NCI-H2081 (cell line): ENCODE measurements at places on chromosomes 11 and 22.
A peak's percentile ranks its signal among the peaks of the same experiment; 100 is the strongest.

- no peak for DNase-seq
These were observed 2.8 kb downstream of the ARSA start for GRCh38 chr22:50625131-50625567.

DNA sequence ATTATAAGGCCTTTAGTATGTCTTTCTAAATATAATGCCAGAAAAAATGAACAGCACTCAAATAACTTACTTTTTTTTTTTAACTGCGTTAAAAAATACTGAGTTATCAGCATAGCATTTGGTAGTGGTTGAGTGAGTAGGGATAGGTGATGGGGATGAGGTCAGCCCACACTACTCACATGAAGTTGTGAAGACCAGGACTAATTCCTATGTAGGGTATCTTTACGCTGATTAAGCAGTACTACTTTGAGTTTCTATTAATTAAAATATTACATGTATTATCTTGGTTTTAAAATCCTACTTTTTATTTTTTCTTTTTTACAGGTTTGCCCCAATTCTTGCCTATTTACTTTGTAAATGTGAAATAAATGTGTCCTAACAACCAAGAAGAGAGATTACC, 13.5 kb downstream of the PHF21A start:
- DNase-seq, result no peak

GRCh38 chr11:83671289-83671688, 385.1 kb upstream of the CCDC90B start:
- no peak for DNase-seq

GRCh38 chr11:113874581-113875233, 665 bp downstream of the USP28 start:
- DNase-seq, result no peak

- no peak for DNase-seq
These were observed 40.3 kb upstream of the ZBED5 start for GRCh38 chr11:10898003-10898762.

- DNase-seq, result no peak
These were observed 273.8 kb upstream of the ZC3H12C start for GRCh38 chr11:109819410-109819809.

GRCh38 chr11:130197386-130198035, 37.9 kb downstream of the ST14 start:
- DNase-seq, result no peak

DNA sequence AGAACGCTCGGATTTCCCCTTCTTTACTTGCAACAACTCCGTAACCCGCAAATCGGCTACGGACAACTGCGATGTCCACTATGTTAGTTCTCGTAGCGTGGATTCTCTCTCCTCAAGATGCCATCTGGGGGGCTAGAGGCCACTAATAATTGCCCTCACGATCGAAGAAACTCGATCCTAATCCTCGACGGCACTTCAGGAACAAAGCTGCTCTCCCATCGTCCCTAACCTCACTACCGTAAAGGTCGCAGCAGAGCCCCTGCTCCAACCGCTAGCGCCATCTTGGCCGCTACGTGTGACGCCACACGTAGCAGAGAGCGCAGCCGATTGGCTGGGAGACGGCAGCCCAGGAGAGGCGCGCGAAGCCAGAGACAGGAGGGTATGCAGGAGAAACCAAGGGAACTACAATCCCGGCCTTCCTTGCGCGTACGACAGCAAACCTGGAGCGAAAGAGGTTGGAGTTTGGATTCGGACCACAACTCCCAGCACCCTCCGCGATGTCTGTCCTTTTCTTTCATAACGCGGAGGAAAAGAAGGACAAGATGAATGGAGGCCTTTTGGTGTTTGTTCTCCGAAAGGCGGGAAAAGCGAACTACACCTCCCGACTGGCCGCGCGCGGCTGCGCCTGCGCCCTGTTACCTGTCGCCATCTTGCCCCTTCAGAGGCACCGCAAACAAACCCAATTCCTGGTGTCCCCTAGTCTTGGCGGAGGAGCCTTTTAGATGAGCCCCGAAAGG, at the start of gene EMSY:
Gene EMSY, plus strand, starts transcription at position 635 of the 737 bp plus-strand sequence. CDS start 1,921 bp downstream, outside the sequence.
- DNase-seq, result peak; percentile 99

DNA sequence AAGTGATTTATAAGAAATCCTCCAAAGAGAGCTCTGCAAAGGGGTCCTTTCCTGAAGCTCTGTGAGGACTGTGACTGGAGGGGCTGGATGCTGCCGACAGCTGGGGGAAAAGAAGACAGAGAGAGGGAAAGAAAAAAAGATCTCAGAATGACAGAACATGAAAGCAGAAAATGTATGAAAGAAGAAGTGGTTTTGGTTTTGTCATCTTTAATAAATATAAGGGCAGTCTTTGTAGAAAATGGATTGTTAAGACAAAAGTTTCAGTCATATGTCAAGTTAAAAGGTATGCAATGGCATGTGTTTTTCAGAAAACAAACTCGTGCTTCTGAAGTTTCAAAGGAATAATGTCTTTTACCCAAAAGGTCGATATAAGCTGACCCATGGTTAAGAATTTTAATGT, 105.5 kb downstream of the CCDC83 start:
- DNase-seq, result no peak

GRCh38 chr22:47550524-47551430, 788.3 kb downstream of the TBC1D22A start:
- no peak for DNase-seq

GRCh38 chr22:19853058-19853878, 1.4 kb downstream of the GNB1L start:
- no peak for DNase-seq

DNA sequence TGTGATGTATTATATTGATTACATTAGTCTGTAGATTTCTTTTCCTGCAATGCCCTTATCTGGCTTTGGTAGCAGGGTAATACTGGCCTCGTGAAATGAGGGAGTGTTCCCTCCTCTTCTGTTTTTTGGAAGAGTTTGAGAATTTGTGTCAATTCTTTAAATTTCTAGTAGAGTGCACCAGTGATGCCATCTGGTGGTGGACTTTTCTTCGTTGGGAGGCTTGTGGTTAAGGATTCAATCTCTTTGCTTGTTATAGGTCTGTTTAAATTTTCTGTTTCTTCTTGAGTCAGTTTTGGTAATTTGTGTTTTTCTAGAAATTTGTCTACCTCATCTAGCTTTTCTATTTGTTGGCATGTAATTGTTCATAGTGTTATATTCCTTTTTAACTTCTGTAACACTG, 18.9 kb downstream of the SHANK3 start:
- no peak for DNase-seq

DNA sequence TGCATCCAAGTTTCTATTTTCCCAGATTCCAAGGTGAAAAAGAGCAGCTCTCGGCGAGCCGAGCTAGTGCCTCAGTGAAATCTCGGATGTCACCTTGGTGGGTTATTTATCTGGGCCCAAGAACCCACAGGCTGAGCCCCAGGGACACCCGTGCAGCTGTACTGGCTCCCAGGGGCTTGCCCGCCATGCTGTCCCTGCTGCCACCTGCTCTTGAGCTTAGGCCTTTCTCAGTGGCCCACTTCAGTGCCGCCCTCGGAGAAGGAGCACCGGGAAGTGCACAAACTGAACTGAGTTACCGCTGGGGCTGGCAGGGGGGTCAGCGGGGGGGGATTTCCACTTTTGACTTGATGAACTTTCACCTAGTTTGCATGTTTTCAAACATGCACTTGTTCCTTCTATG, 27.9 kb downstream of the CPT1A start:
- DNase-seq, result no peak

DNA sequence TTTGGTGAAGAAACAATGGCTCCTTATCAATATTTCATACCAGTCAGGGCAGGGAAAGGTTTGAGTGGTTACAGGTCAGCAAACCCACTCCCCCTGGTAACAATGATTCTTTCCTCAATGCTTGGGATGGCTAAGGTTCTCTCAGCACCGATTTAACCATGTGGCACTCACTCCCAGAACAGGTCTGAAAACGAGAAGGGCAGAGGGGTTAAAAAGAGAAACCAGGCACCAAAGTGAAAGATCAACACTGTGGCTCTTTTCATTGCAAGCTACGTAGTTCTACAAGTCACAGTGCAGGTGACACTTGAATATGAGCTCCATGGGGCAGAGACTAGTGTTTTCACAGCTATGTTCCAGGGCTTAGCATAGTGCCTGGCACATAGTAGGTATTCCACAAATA, 132.4 kb downstream of the PLEKHA7 start:
- no peak for DNase-seq

DNA sequence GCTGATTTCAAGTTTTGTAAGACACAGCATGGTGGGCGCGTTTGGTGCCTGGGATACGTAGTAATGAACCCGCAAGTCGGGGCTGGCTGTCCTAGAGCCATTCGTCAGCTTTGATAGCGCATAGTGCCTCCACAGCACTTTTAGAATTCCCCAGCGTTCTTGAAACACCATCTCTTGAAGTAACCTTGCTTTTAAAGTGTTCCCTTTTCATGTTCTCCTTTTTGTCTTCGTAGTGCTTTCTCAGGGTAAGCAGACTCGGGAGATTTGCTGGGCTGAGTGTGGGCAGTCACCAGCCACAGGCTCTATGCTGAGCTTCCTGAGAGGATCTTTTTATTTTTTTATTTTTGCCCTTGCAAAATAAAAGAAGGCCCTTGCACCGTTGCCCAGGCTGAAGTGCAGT, 39.6 kb upstream of the CTTN start:
- DNase-seq, result no peak

DNA sequence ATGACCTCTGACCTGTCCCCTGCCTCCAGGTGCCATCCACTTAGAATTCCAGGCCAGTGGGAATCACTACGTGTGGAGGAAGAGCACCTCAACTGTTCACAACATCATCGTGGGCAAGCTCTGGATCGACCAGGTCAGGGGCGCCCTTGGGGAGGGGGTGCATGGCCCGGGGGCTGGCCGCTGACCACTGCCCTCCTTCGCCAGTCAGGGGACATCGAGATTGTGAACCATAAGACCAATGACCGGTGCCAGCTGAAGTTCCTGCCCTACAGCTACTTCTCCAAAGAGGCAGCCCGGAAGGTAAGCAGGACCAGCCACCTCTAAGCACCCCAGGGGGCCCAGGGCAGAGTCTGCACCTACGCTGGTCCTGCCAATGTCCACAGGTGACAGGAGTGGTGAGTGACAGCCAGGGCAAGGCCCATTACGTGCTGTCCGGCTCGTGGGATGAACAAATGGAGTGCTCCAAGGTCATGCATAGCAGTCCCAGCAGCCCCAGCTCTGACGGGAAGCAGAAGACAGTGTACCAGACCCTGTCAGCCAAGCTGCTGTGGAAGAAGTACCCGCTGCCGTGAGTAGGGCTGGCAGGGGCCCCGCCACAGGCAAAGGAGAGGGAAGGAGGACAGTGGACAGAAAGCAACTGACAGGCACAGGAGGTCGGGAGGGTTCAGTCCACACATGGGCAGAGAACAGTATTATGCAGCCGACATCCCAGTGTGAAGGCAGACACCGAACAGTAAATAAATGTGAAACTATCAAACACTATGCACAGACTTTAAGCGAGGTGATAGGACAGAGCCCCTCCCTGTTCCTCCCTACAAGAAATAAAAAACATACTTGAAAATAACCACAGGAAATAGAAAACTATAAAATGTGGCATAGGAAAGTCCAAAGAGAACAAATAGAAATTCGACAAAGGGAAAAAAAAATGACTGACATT, 74.9 kb downstream of the MORC2 start:
- DNase-seq, result no peak

DNA sequence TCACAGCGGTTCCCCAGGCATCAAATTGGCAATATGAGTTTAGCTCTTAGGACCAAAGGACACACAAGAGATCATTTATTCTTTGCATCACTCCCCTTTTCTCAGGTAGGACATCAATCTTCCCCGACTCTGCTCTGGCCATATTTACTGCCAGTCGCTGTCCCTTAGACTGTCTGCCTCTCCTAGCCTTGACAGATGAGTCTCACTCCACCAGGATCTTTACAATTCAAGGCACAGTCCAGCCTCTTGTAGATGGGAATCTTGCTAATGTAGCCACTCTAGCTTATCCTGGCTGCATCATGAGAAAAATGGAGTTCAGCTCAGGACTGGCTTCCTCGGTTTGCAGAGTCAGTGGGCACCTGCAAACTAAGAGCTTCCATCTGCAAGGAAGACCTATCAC, 915.2 kb downstream of the NTM start:
- DNase-seq, result no peak

GRCh38 chr11:44903518-44903917, 47.2 kb downstream of the TP53I11 start:
- DNase-seq, result no peak

DNA sequence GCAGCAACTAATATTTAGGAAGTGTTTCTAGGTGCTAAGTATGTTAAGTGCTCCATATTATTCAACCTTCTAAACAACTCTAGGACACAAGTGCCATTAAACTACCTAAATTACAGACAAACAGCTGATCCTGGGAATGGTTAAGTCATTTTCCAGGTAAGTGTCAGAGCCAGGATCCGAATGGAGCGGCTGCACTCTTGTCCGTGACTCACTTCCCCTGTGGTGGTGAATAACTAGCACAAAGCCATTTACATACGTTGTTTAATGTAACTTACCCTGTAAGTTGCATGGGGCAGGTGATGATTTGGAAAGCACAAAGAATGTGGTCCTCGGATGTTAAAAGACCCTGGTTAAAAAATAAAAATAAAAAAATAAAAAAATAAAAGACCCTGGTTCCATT, 8.8 kb upstream of the PRG2 start:
- no peak for DNase-seq

DNA sequence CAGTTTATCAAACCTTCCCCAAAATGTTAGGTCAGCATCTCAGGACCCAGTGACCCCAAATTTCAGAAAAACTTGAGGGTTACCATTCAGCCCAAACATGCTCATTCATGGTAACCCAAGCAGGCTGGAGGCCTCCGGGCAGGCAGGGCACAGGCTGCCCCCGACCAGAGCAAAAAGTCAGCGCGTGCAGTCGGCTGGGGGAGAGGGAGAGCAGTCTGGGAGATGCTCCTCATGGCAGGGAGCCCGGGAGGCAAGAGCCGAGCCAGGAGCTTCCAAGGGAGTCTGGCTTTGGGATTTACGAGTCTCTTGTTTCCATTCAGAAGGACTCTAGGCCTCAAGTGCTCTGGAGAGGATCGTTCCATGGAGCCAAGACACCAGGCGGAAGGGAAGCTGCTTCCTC, 45.7 kb downstream of the RPUSD4 start:
- DNase-seq, result no peak

GRCh38 chr11:130916910-130917309, 631 bp upstream of the SNX19 start:
- DNase-seq, result no peak

DNA sequence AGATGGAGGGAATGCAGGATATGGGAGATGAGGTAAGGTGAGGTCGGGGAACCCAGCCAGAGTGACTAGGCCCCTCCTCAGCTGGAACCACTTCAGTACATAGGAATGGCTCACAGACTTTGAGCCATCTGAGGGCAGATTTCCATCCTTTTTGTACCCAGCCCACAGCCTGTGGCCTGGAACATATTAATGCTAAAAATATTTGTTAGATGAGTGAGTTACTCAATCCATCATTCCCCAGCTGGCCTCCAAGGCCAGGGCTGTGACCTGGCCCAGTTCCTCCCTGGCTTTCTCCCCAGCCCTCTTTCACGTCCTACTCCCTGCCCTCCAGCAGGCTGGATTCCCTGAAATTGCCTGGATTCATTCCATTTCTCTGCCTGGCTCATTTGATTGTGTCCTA, 57.2 kb upstream of the PRDM11 start:
- no peak for DNase-seq
